ENCODE measurements at places on chromosomes 2 and 18.

DNA sequence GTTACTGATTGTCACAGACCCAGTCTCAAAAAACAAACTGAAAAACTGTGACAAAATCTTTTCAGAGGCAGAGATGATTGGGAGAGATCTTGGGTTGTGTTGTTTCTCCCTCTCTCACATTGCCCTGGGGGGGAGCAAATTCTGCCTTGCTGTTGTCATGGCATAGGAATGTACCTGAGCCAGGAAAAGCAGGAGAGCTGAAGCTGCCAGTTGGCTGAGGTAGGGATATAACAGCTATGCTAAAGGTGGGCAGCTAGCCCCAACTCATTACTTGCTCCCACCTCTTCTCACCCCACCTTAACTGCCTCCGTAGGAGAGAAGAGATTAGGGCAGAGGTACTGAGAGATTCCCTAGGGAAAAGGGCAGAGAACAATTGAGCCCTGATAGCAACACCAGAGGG is 299.3 kb downstream of the OSR1 start:
- no peak for DNase-seq

- DNase-seq: no peak
Observed at GRCh38 chr2:222538535-222538934, 114.2 kb downstream of the SGPP2 start.

- DNase-seq: no peak
Observed at GRCh38 chr2:189658306-189659212, 2.7 kb upstream of the ASNSD1 start.

DNA sequence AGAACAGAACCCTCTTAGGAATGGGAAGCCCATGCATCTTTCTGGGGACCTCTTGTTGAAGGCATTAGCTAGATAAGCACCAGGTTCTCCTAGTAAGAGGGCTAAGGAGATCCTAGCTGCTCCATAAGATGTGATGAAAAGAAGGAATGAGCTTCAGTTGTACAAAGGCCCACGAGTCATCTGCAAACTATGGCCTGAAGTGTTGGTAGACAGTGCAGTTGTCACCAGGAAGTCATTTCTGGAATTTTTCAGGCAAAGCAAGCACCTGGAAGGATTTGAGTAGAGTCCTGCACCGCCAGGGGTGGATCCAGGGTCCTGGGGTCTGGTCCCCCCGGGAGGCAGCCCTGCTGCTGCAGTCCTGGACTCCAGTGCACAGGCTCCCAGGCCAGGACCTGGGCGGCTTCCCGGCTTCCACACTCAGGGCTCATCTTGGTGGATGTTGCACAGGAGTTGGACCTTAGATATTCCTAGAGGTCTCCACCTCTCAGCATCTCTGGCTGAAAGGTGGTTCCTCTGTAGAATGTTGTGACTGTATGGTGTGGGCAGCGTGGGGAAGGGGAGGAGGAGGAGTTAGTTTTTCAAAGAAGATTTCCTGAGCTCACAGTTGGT is 85.3 kb downstream of the LDLRAD4 start:
- no peak for DNase-seq

- DNase-seq: no peak
Observed at GRCh38 chr2:5188636-5189035, 503.5 kb upstream of the SOX11 start.

DNA sequence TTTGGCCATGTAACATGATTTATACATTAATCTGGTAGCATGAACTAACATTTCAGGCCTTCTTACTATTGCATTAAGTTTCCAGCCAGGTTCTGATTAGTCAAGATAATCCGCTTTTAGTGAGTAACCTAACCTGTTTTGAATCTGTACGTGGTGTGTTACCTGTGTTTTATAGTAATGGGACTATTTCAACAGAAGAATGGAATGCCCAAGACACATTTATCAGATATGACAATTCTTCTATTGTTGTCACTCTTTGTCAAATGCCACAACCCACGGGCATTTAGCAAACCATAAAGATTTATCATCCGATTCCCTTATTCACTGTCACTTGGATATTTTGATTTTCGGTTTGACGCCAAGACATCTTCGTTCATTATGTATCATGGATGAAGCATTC is 117.9 kb downstream of the ETAA1 start:
- no peak for DNase-seq

DNA sequence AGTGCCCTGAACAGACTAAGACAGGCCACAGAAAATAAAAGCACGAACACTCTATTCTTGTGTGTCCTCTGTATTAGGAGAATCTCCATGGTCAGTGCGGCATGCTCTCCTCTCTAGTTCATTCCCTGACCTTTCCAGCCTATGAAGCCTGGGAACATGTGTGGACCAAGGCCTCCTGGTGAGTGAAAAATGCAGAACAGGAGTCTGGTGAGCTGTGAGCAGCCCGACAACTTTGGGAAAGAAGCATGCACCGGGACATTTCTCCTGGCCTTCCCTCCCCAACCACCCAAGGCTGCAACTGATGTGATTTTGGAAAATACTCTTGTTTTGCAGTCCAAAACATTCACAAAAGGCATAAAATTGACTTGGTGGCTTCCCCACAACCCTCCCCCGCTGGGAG is 878.3 kb upstream of the ID2 start:
- DNase-seq: no peak

GRCh38 chr2:118110991-118111390 is 22.7 kb downstream of the INSIG2 start:
- DNase-seq: no peak

DNA sequence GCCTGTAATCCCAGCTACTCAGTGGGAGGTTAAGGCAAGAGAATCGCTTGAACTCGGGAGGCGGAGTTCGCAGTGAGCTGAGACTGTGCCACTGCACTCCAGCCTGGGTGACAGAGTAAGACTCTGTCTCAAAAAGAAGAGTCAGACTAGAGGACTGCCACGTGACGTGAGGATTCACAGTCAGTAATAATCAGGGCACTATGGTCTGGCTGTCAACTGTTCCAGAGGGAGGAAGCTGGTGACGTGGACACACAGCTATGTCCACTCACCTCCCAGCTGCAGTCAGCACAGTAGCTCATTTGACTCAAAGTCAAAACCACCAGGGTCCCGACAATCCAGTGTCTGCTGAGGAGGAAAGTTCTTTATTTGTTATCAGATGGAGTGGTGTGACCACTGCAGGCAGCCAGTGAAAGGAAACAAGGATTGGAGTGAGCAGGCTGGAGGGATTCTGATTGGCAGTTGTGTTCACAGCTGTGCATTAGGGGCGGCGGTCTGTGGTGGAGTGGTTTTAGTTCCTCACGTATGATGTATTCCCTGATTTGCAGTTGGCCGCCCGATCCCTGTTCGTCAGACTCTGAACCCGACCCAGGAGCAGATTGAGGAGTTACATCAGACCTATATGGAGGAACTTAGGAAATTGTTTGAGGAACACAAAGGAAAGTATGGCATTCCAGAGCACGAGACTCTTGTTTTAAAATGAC is 37.9 kb downstream of the MOGAT1 start:
- DNase-seq: peak; percentile 60

DNA sequence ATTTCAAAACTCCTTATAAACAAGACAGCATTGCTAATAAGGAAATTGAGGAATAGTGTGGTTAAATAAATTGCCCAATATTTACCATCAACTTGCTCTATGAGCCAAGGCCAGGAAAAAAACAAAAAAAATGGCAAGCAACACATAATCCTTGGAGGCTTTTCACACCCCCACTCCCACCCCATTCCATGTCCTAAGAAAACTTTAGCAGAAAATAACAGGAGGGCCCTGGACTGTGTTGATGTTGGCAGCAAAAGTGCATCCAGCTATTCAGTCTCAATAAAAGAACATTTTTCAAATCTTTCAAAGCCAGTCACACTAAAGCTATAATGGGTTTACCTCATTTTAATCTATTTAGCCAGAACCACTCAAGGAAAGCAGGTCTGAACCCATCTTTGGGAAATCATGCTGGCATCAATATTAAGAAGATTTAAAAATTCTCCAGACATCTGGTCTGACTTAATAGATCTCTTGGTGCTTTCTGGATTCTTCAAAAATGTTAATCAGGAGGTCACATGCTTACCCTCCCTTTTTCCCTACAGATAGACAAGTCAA is 34.6 kb upstream of the STK17B start:
- DNase-seq: no peak

GRCh38 chr2:214856137-214856536 is 46.7 kb upstream of the BARD1 start:
- DNase-seq: no peak

GRCh38 chr2:226429476-226429875 is 370.1 kb downstream of the IRS1 start:
- DNase-seq: no peak

- no peak for DNase-seq
Observed at GRCh38 chr2:44537264-44537663, 175.5 kb downstream of the CAMKMT start.

GRCh38 chr2:41764131-41764530 is 283.7 kb upstream of the PKDCC start:
- DNase-seq: no peak

DNA sequence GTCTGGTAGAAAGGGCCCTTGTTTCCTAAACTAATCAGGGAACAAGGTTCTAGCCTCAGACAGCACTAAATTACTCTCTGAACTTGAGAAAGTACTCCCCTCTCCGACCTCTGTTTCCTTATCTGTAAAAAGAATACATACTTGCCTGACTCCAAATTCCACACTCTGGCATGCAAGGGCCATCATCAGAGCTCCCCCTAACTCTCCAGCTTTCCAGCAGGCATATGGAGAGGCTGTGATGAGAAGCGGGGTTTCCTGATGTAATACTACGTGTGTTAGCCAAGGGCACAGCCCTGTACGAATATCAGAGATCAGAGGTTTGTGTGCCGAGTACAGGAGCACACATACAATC is 1.8 kb upstream of the EVA1A start:
- no peak for DNase-seq

DNA sequence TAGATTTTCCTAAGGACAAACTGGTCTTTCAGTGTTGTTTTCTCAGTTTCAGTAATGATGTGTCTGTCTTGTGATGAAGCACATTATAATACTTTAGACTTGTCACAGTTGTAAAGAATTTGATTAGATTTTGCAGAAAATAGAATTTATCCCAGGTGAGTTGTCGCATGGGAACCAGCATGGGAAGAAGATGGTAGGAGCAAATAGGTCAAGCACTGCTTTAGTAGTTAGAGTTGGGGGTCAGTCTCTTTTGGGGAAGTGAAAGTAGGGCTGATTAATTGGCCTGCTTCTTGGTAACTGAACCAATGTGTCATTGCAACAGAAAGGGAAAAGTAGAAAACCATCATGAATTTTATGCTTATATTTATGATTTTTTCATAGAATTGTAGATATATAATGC is 153.2 kb upstream of the MYO3B start:
- DNase-seq: no peak

DNA sequence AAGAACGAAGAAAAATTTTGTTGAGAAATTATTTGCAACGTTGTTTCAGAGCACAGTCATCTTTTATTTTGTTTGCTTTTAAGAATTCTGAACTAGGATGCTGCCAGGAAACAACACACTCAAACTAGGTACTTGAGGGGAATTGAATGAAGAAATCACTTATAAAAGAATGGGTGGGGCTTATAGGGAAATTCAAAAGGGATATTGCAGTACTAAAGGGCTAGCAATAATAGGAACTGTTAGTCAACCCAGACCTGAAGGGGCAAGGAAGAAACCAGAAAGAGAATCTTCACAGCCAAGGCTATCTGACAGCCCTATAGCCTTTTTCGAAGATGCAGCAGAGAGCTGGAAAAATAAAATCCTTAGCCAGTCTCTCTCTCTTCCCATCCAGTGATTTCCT is 179.3 kb downstream of the RPRM start:
- no peak for DNase-seq

- DNase-seq: no peak
Observed at GRCh38 chr2:143513081-143513480, 383.9 kb downstream of the ARHGAP15 start.

GRCh38 chr2:135985826-135986393 is 484 bp upstream of the DARS1 start:
- no peak for DNase-seq

- no peak for DNase-seq
Observed at GRCh38 chr2:232672588-232672987, 24.5 kb upstream of the GIGYF2 start.

DNA sequence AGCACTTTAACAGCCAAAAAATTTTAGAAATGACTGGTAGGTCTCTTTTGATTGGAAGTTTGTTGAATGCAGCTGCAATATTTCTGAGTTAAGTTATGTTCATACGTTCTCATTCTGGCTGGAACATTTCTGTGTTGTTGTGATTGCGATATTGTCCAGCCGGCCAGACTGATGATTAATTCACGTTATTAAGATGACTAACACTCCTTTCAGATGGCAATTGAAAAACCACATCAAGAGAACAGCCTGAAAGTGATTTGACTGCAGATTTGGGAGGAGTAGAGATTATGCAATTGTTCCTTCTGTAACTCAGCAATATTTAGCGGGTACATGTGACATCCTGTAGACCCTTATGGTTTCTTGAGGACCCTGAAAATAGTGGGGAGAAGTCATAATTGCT is 133.7 kb downstream of the FBXO15 start:
- DNase-seq: peak; percentile 23

- no peak for DNase-seq
Observed at GRCh38 chr2:236164925-236165841, 3.0 kb downstream of the GBX2 start.

DNA sequence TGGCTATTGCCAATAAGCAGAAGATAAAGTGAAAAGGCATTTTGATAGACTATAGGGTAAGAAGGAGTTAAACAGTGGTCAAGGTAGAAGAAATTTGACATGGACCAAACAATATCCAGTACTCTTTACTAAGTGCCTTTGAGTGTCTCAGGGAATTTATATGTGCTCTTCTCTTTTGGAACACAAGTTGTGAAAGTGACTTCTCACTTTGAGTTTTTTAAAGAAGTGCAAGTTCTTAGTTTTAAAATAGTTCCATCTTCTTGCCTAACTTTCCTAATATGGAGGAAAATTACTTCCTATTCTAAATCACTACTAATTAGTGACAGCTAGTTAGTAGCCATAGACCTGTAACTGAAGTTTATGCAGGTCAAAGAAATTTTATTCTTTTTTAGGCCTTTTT is 63.4 kb downstream of the AFTPH start:
- no peak for DNase-seq

- DNase-seq: no peak
Observed at GRCh38 chr2:8552293-8552801, 129.5 kb upstream of the ID2 start.

DNA sequence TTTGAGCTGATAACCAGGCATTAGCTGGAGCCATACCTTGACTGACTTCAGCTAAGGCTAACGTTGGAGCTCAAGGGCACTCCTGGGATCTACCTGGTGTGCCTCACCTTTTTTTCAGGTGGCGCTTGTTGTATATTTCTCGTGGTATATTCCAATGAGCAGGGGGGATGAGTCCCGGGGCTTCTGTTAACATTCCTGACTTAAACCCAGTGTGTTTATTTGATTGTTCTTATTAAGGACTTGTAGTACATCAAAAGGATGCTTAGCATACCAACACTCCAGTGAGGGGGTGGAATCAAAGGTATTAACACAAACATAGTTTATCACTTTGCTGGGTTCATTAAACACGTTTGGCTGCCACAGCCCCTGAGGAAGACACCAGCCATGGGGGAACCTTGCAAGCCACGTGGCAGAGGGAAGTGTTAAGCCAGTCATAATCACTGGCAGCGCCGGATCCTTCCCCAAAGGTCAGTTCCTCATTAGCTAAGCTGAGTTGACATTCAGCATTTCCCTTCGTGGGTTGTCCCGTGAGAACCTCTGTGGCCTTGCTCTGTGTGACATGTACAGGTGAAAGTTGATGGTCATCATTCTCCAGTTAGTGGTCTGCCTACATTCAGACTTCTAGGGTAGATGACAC is 119.5 kb upstream of the MCFD2 start:
- no peak for DNase-seq

All from renal pelvis (tissue), 12 donors.